Kidney epithelial cell (primary cell): ENCODE measurements at places on chromosomes 4 and X. TPM values are rescaled to one million over a fixed set of nuclear protein-coding genes. Genes with fewer than 3 reads are reported as not detected.

The SPACA5 gene
- not detected in 2 replicates for total RNA-seq

The F11 gene
- total RNA-seq, result not detected in 2 replicates

The KIF4A gene
- total RNA-seq, result 3.4 and 4.8 TPM in 2 replicates

The SATL1 gene
- total RNA-seq, result 0.07 TPM in 1 of 2 replicates, not detected in the other

The PPARGC1A gene
- total RNA-seq, result 3.3 and 14.4 TPM in 2 replicates

The NLRP2B gene
- not detected in 2 replicates for total RNA-seq

The SRD5A3 gene
- 10.0 and 14.3 TPM in 2 replicates for total RNA-seq

The SLC9B1 gene
- total RNA-seq, result 0.21 and 4.2 TPM in 2 replicates

The BMX gene
- not detected in 2 replicates for total RNA-seq

The SMIM31 gene
- total RNA-seq, result not detected in 2 replicates

The CSAG1 gene
- not detected in 2 replicates for total RNA-seq

The SH3TC1 gene
- total RNA-seq, result 18.9 and 30.5 TPM in 2 replicates

The PRSS12 gene
- total RNA-seq, result 1.6 and 2.3 TPM in 2 replicates

The UGT2A1 gene
- not detected in 2 replicates for total RNA-seq

The ANTXR2 gene
- 32.2 and 32.7 TPM in 2 replicates for total RNA-seq

The EREG gene
- 4.3 and 7.5 TPM in 2 replicates for total RNA-seq
